ENCODE measurements at places on chromosomes 11 and 22. TPM values are rescaled to one million over a fixed set of nuclear protein-coding genes. Genes with fewer than 3 reads are reported as not detected.

Gene USP35
- 3.4 TPM for polyA plus RNA-seq

Gene TSPAN18
- polyA plus RNA-seq = 44.6 TPM

- DNase-seq = no peak
These were observed 305.9 kb downstream of the CADM1 start for GRCh38 chr11:115198321-115198741.

DNA sequence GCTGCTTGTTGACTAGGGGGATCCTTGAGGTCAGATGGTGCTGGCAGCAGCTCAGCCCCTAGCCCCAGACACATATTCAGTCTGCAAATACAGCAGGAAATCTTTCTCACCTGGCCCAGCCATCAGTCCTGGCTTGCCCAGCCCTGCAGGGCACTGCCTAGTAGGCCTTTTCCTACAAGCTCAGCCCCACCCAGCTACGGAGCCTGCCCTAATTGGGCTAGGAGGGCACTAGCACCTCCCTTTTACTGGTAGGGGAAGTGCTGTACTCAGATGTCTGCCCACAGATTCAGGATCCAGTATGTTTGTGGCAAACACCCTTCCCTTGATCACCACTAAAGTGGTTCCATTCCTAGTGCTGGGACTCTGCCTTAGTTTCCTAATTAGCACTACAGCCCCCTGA lies 257.1 kb upstream of the CADM1 start:
- DNase-seq = no peak

- DNase-seq = no peak
These were observed 303.6 kb downstream of the SBF2 start for GRCh38 chr11:9990221-9990973.

- DNase-seq = no peak
These were observed 162.0 kb downstream of the SWAP70 start for GRCh38 chr11:9825895-9826294.

Gene TBC1D22A
- polyA plus RNA-seq = 13.9 TPM
